ENCODE measurements at places on chromosomes 3 and 15. TPM values are rescaled to one million over a fixed set of nuclear protein-coding genes. Genes with fewer than 3 reads are reported as not detected.

Gene TMC3
- total RNA-seq: not detected

Gene PML
- 71.6 TPM for total RNA-seq

Gene CHRM5
- total RNA-seq: not detected

Gene ATP13A5
- total RNA-seq: not detected

Gene PLA2G4D
- not detected for total RNA-seq

DNA sequence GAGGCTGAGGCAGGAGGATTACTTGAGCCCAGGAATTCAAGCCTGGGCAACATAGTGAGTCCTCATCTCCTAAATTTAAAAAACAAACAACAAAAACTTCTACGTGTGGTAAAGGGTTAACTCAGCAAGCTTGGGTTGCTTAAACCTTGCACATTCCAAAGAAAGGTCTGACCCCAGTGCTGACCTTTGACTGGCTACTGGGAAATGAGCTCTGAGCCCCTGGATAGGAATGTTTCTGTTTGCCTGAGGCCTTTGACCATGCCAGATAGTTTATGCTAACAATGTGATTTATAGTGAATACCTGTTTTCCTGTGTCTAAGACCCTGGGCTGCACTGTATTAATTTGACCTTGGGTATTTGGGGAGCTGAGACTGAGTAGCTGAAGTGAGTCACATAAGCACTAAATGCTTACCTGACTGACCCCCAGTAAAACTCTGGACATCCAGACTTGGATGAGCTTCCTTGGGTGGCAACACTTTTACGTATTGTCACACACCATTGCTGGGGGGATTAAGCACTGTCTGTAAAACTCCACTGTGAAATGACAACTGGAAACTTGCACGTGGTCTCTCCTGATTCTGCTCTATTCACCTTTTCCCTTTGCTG is 20.7 kb downstream of the TCAIM start:
- no peak overlapping the region for H3K4me3 ChIP-seq
- no peak for DNase-seq
- no peak overlapping the region for H3K27ac ChIP-seq
- no peaks in the 10 kb centered on the region for H3K27me3 ChIP-seq
- no peaks in the 10 kb centered on the region for H3K36me3 ChIP-seq

- no peak for DNase-seq
- peaks cover 7% of the 10 kb centered on the region for H3K4me1 ChIP-seq
- no peak overlapping the region for H3K4me3 ChIP-seq
- no peak overlapping the region for H3K27ac ChIP-seq
These were observed 11.5 kb upstream of the LMCD1 start for GRCh38 chr3:8490079-8490552.

DNA sequence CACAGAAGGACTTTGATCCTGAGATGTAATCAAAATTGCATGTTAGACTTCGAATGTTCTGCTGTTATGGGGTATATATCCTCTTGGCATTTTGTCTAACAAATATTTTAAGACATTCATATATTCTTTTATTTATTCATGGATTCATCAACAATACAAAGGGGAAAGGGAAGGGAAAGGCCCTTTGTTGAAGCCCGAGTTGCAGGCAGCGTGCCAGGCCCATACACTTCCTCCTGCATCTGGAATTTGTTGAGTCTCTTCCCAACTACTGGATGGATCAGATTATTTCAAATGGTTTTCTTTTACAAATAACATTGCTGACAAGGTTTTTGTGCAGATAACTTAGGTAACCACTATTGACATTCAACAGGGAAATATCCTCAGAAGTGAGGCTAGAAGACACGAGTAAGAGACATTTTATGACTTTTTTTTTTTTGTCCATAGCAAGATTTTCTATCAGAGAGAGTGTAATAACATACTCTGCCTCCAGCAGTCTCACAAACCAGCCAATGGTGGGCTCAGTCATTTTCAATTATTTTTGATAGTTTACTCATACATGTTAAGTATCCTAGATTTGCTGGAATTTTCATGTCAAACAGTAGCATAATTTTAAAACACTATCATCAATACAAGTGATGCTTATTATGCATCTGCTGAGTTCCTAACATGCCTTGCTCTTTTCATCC is 94.3 kb downstream of the RPL39L start:
- H3K4me3 ChIP-seq: peak overlapping the region; percentile 68
- DNase-seq: no peak
- peaks cover 41% of the 10 kb centered on the region for H3K36me3 ChIP-seq
- H3K4me1 ChIP-seq: peaks cover 99% of the 10 kb centered on the region

DNA sequence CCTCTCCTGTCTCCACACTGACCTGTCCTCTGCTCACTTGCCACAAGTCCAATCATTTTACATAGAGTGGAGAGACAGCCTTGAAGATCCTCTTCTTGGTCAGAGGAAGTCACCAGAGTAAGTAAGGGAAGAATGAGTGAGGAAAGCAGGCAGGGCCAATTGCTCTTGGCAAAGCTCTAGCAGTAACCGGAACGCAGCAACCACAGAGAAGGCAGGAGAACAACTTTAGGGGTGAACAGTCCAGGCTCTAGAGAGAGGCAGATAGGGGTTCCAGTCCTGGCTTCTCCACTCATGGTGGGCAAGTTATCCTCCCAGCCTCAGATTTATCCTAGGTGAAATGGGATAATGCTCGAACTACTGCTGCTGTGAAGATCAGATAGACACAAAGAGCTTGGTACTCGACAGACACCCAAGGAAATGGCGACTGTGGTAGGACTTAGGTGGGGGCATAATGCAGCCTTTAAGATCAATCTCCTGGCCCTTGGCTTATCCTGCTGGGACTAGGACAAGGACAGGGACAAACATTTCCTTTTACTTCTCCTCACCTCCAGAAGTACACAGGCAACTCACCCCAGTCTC is 1.2 kb upstream of the ADAMTSL3 start:
- DNase-seq: no peak
- no peak overlapping the region for H3K4me3 ChIP-seq
- H3K27ac ChIP-seq: no peak overlapping the region
- peaks cover 36% of the 10 kb centered on the region for H3K27me3 ChIP-seq
- no peaks in the 10 kb centered on the region for H3K4me1 ChIP-seq
- H3K36me3 ChIP-seq: no peaks in the 10 kb centered on the region

GRCh38 chr15:63544258-63545026 is 40.0 kb downstream of the USP3 start:
- peaks cover 12% of the 10 kb centered on the region for H3K36me3 ChIP-seq
- H3K4me1 ChIP-seq: peaks cover 43% of the 10 kb centered on the region

DNA sequence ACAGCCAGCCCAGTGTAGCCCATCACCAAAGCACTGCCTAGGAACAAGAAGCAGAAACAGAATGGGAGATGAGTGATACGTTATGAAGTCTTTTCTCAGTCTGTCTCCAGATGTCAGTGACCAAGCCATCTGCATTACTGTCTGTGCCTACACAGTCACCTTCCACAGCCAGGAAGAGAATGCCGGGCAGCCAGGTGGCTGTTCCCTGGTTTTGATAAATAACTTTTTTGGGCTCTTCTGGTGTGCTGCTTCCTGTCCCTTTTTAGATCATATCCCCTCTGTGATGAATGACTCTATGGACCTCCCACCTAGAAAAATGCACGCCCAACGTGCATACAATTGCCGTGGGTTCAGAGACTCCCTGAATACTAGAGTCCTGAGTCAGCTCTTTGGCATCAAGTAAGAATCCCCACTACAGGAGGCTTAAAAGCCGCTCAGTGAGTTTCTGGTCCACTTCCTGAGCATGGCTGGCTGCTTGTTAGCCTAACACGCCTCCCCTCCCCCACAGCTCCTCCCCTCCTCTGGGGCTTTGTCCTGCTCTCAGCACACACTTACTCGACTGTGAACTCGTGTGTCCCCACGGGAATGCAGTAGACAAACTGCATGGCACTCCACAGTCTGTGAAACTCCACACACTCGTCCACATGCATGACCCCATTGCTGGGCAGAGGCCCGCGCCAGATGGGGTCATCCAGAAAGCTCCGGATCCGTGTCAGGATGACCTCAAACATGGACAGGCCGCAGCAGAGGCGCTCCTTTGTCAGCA is 34.7 kb downstream of the NIPA2 start:
- no peak for DNase-seq
- no peak overlapping the region for H3K4me3 ChIP-seq
- no peaks in the 10 kb centered on the region for H3K4me1 ChIP-seq
- H3K27ac ChIP-seq: no peak overlapping the region
- peaks cover 8% of the 10 kb centered on the region for H3K36me3 ChIP-seq
- H3K27me3 ChIP-seq: no peaks in the 10 kb centered on the region

GRCh38 chr3:46540550-46540949 is 25.6 kb downstream of the LRRC2 start:
- peaks cover 1% of the 10 kb centered on the region for H3K36me3 ChIP-seq
- no peak overlapping the region for H3K27ac ChIP-seq
- H3K4me1 ChIP-seq: peaks cover 57% of the 10 kb centered on the region
- no peak overlapping the region for H3K4me3 ChIP-seq
- no peak for DNase-seq
- H3K27me3 ChIP-seq: peaks cover 6% of the 10 kb centered on the region

- DNase-seq: no peak
- no peaks in the 10 kb centered on the region for H3K4me1 ChIP-seq
- H3K27ac ChIP-seq: no peak overlapping the region
- H3K36me3 ChIP-seq: no peaks in the 10 kb centered on the region
- no peaks in the 10 kb centered on the region for H3K27me3 ChIP-seq
These were observed 50.6 kb upstream of the PLXNA1 start for GRCh38 chr3:126932188-126932931.

DNA sequence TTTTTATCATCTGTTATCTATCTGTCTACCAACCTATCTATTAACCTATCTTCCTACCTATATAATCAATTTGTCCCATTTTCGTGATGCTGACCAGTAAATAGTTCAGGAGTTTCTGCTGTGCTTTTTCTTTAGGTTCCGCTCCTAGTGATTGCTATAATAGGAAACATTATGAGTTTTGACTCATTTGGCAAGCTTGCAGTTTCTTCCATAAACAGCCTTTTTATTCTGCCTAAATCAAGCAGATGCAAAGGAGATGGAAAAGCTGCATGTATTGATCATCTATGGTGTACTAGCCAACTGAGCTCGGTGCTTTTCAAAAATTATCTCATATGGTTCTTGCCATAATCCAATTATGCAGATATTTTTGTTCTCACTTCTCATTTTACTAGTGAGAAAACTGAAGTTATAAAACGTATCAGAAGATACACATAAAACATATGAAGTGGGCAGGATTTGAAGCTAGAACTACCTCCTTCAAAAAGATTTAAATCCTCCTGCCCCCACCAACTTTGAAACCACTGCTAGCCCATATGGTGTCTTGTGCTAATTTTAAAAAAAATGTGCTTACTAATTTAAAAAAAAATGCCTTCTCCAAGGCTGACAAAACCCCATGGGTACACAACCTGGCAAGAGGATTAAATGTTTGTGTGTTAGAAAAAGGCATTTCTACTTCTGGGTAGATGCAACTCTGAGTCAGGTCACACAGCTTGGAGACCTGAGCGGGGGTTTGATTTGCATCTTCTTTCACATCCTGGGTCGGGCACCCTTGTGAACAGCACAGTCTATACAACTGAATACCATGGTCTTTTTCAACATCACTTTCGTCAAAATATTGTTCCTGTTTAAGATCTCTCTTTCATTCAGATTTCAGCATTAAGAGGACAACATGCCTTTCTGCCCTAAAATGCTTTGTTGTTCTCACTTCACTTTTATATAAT is 267.0 kb downstream of the CHL1 start:
- no peaks in the 10 kb centered on the region for H3K4me1 ChIP-seq
- no peak for DNase-seq
- no peaks in the 10 kb centered on the region for H3K27me3 ChIP-seq
- H3K36me3 ChIP-seq: no peaks in the 10 kb centered on the region
- H3K27ac ChIP-seq: no peak overlapping the region

DNA sequence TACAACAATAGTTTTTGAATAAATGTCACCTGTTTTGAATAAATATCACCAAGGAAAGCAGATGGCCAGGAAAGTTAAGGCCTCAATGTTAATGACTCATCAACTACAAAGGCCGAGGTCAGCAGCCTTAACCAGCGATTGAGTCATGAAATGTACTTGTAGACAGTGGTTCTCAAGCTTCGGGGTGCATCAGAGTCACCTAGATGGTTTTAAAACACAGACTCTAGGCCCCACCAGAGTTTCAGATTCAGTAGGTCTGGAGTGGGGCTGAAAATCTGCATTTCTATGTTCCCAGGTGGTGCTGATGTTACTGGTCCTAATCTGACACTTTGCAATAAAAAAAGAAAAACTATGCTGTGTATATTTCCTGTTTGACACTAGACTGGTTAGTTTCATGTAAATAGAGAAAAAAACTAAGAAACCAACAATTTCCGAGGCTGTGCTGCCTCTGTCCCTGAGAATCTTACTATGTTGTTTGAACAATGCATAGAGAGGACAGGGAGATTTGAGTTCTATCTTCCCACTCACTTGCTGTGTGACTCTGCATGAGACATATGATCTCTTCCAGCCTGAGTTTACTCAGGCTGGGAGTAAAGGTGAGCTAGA is 9.8 kb downstream of the RAB27A start:
- peak overlapping the region; percentile 99 for H3K27ac ChIP-seq
- peak; percentile 81 for DNase-seq
- no peaks in the 10 kb centered on the region for H3K27me3 ChIP-seq
- peaks cover 100% of the 10 kb centered on the region for H3K4me1 ChIP-seq

Measured in activated T-cell treated with anti-CD3 and anti-CD28 coated beads, Interleukin-2, amount 50 U/mL, for 72 hours (primary cell).